Breast epithelium (tissue), 4 donors: ENCODE measurements at places on chromosomes 5 and 9.

DNA sequence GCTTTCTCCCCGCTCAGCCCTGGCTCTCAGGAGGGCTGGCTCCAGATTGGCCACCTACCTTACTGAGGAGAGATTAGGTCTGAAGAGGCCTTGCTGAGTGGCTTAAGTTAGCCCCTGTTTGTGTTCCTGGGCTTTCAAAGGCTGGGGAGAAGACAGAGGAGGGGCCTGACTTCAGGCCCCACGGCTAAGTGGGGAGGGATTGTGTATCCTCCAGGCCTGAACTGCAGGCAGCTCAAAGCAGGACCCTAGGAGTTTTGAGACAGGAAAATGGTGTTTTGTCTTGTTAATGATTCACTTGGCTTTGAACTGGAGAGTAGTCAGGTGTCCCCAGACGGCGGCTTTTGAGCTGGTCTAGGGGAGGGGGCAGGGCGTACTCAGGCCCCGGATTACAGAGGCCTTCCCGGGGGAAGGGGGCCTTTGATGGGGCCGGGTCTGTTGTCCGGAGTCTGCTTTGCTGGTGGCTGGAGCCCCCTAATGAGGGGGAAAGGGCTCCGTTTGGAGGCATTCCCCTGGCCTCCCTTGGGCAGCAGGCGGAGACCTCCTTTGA is 162.0 kb upstream of the SMIM23 start:
- no peak for DNase-seq

- DNase-seq: no peak
Measured at GRCh38 chr5:64340293-64340692, 165.5 kb upstream of the RGS7BP start.

GRCh38 chr5:149464796-149465489 is 85.9 kb upstream of the IL17B start:
- no peak for DNase-seq

GRCh38 chr9:2859776-2860379 is 16.0 kb upstream of the PUM3 start:
- DNase-seq: no peak

DNA sequence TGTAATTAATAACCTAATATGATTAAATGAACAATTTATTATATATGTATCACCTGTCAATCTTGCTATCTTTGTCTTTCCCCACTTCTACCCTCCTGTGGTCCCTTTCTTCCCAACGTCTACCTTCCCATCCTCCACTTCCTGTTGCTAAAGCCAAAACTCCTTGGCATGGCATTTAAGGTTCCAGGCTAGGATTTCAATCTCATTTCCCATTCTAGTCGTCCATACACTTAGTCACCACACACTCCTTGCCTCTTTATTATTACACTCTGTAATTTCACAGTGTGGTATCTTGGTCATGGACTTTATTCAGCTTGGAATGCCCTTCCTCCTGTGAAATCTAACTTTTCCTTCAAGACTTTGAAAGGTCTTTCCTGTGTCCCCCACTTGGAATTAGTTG is 115.3 kb downstream of the SEMA6A start:
- no peak for DNase-seq
